ENCODE measurements at places on chromosomes 7 and 10.

DNA sequence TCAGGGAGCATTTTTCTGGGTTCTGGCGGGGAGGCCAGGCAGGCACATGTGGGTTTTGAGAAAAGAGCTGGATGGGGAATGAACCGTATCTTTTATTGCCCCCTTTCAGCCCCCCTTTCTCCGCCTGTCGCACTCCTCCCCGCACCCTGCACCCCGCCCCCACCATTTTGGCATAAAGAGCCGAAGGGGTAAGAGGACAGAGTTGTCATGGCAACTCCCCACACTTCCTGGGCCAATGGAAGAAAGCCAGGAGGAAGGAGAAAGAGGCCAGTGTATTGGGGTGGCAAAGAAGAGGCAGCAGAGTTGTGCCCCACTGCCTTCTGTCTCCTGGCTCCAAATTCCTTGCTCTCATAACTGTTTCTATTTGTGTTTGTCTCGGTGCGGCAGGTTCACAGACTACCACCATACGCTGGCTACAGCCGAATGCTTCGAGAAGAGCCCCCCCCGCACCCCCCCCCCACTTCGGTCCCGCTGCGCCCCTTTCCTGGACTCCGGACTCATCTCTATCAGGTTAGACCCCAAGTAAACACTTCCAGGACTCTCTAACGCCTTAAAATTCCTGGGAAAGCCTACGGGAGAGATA is 3.4 kb downstream of the KCNIP2 start:
- peak; percentile 26 for DNase-seq

DNA sequence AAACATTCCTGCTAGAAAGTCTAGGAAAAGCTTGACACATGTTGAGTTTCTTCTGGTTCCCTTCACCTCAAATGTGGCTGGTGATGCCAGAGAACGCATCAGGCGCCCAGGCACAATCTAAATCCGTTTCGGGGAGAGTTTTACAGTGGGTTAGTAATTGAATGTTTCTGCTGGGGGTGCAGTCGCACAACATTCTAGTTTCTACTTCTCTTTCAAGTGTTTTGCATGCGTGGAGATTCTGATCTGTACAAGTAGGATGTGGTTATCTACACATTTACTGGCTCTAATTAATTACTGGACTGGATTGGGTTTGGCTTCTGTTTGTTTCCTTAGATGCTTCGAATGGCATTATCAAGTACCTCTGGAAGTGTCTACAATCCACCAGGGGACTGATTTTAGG is 173.8 kb downstream of the TMEM26 start:
- no peak for DNase-seq

- DNase-seq: no peak
Observed at GRCh38 chr10:12969951-12970350, 31.6 kb downstream of the CCDC3 start.

DNA sequence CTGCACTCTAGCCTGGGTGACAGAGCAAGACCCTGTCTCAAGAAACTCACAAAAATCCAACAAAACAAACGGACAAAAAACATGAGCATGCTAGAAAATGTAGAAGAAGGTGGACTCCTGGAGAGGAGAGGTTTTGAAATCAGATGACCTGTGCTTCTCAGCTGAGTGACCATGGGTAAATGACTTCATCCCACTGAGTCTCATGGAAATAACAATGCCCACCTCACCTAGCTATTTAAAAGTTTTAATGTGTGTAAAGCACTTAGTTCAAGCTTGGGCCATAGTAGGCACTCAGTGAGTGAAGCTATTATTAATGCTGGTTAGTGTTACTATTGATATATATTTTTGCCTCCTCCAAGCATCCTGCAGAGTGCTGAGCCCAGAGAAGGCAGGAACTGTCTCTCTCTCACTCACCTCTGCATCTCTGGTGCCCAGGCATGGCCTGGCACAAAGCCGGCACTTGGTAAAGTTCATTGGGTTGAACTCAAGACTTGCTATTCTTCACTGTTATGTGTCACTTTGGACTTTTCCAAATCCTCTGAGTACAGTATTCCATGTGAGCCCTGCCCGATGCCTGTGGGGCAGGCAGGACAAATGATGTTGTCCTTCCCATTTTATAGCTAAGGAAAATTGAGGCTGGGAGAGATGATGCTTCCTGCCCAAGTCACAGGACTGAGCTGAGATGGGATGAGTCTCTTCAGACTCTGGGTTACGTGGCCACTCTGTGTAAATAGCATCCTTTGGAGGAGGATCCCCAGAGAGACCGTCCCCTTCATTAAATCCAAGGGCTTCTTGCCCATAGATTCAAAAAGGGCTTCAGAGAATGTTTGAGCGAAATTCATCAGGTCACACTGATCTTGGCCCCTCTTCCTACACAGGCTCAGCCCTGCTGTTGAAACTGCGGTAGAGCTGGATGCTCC is 81.4 kb upstream of the EMX2 start:
- peak; percentile 87 for DNase-seq

DNA sequence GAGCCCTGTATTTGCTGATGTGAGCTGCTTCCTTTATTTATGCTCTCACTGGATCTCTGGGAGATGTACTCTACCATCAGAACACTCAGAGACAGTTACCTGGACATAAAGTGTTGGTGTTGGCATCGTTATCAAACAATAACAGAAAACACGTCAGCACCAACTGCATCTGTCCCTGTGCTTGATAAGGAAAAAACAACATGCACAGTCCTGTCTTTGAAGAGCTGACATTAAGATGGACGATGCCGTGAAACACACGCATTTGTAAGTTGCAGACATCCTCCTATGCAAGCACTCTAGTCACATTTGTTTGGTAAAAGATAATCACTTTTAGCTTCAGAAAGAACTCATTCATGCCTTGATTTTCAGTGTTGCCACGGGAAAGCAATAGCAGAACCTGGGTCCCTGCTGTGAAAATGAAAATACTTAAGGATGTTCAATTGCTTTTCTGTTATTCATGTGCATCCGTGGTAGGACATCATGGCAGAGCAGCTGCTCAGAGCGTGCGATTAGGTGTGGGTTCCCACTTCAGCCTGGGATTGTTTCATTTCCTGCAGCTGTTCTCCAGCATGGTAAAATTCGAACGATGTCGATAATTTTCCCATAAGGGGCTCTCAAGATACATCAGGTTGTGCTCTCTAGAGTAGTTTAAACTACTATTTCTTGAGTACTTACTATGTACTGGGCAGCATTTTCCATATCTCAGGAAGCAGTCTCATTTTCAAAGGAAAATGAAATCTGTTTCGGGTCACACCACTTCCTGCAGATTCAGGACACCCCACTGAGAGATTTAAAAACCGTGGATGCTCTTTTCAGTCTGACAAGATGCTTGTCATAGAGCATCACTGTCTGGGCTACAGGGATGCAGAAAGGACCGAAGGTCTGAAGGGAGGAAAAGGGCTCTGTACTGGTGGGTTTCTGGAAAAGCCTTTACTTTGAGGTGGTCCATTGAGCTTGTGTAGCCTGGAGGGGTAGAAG is 248.7 kb downstream of the CAMK1D start:
- DNase-seq: no peak

GRCh38 chr10:42755028-42755451 is 27.6 kb upstream of the BMS1 start:
- no peak for DNase-seq

GRCh38 chr10:110840225-110840922 is 31.4 kb upstream of the PDCD4 start:
- no peak for DNase-seq

GRCh38 chr7:27971171-27971812 is 209.3 kb downstream of the JAZF1 start:
- DNase-seq: no peak

GRCh38 chr7:27112955-27113949 is 10.8 kb upstream of the HOXA2 start:
- no peak for DNase-seq

DNA sequence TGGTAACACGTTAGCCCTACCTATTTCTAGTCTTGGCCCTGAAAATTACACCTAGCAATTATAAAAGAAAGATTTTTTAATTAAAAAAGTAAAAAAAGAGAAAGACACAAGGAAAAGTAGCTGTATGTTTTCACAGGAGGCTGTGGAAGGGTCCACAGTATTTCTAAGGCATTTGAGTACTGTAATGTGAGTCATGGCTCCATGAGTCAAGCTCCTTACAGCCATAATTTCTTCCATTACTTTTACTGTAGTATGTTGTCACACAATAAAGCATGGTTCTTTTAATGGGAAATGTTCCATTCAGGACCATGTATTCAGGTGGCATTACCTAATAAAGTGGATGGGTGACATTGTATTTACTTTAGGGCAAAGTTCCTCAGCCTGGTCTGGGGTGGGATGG is 113.4 kb downstream of the GPR37 start:
- no peak for DNase-seq

DNA sequence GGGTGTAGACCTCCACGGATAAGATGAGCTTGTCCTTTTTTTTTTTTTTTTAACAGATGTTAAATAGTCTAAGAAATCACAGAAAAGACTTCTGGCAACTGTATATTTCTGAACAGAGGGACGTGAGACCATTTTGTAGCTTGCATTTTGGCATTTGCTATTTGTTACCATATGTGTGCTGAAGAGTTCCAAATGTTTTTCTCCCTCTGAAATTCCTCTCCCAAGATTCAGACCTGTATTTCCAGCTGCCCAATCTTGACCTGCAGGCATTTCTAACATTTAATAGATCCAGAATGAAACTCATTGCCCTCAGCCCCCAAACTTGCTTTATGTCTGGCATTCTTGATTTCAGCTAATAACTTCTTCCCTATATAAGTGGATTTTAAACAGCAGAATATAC is 223.1 kb upstream of the FZD1 start:
- no peak for DNase-seq

- no peak for DNase-seq
Observed at GRCh38 chr10:4102802-4103344, 317.9 kb upstream of the KLF6 start.

- DNase-seq: no peak
Observed at GRCh38 chr7:101177644-101178043, 2.4 kb downstream of the NAT16 start.

GRCh38 chr7:40239755-40240303 is 105.0 kb downstream of the SUGCT start:
- DNase-seq: no peak

- no peak for DNase-seq
Observed at GRCh38 chr10:110013630-110014293, 6.0 kb downstream of the ADD3 start.

DNA sequence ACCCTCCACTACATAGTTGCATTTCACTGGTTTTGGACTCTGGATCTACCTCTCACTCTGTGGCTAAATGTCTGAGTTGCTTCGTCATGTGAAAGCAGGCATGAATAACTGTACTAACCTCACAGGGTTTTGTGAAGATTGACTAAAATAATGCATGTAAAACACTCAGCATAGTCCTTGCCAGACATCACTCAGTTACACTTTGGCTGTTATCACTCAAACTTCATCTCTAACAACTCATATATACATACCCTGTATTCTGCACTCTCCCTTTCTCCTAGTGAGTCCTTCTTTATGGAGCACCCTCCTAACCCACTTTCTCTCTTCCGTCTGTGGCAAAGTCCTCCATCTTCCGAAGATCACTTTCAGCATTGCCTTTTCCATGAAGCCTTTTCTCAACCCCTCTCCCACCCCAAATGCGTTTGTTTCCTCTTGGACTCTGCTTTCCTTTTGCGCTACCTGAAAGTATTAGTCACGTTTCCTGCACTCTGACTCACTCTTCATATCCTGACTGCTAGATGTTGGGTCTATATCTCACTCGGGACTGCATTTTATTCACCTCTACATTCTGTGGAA is 72.6 kb downstream of the OSBPL3 start:
- peak; percentile 24 for DNase-seq

- no peak for DNase-seq
Observed at GRCh38 chr7:29090151-29090805, 56.1 kb downstream of the CPVL start.

GRCh38 chr10:30034433-30035137 is 24.8 kb downstream of the JCAD start:
- no peak for DNase-seq

DNA sequence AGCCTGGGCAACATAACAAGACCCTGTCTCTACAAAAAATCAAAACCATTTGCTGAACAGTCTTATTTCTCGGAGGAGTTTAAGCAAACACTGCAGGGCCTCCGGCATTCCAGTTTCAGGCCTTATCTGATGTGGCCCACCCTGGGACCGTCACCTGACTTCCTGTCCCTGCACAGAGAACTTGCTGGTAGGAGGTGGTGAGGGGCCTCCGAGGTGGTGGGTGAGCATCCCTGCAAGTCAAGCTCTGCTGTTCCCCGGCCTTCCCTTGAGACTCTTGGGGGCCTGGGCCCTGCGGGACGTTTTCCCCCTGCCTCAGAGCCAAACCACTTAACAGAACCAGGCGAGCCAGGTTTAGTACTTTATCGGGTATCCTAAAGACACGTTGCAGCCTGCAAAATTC is 44.5 kb upstream of the AP5Z1 start:
- no peak for DNase-seq

- peak; percentile 37 for DNase-seq
Observed at GRCh38 chr10:33277135-33277536, 57.3 kb downstream of the NRP1 start.

GRCh38 chr10:33463011-33463410 is 128.5 kb upstream of the NRP1 start:
- no peak for DNase-seq

- no peak for DNase-seq
Observed at GRCh38 chr7:38211940-38212339, 33.9 kb downstream of the STARD3NL start.

- no peak for DNase-seq
Observed at GRCh38 chr7:99449326-99449725, 10.6 kb downstream of the CPSF4 start.

GRCh38 chr10:21722209-21722608 is 188.2 kb downstream of the MLLT10 start:
- no peak for DNase-seq

DNA sequence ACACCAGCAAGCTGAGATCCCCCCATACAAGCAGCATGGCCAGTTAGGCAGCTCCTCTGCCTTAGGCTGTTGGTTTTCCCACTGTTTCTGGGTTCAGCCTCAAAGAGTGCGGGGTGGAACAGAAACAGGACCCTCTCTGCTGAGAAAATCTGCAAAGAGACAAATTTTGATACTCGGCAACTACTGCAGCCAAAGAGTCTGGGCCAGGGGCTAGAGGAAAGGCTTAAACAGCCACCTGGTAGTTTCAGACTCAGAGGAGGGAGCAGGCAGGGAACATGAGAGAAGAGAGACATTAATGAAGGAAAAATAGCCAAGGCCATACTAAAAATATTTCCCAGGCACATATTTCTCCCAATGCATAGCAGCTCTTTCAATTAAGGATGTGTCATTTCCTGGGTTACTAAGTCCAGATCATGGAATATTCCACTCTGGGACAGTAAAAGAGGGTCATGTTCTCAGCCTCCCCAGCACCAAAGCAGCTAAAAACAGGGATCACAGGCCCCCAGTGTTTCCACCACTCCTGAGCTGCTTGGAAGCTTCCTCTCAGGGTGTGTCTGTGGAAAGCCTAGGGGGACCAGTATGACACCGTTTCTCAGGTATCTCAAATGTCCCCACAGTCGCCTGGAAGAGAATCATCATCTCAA is 29.8 kb downstream of the PDLIM1 start:
- DNase-seq: peak; percentile 63

GRCh38 chr10:106711313-106711906 is 453.1 kb downstream of the SORCS1 start:
- DNase-seq: peak; percentile 22

- DNase-seq: no peak
Observed at GRCh38 chr10:102003541-102003940, 52.4 kb downstream of the ARMH3 start.

All from GM03348 (cell line).